M059J (cell line): ENCODE measurements at places on chromosomes 3 and 15. TPM values are rescaled to one million over a fixed set of nuclear protein-coding genes. Genes with fewer than 3 reads are reported as not detected.

CPNE9 gene
- total RNA-seq, result not detected in 2 replicates

SPATA12 gene
- total RNA-seq, result 0.07 TPM in 1 of 2 replicates, not detected in the other

SST gene
- total RNA-seq, result 0.62 and 0.94 TPM in 2 replicates

COLQ gene
- total RNA-seq, result 0.12 and 0.27 TPM in 2 replicates

PDE8A gene
- total RNA-seq, result 25.7 and 31.0 TPM in 2 replicates
